Body of pancreas (tissue), 4 donors: ENCODE measurements at places on chromosomes 4 and X. TPM values are rescaled to one million over a fixed set of nuclear protein-coding genes. Genes with fewer than 3 reads are reported as not detected.

The NUP62CL gene
- 9.3 TPM for total RNA-seq

GRCh38 chr4:60737858-60738257 lies 462.3 kb upstream of the ADGRL3 start:
- DNase-seq, result no peak

DNA sequence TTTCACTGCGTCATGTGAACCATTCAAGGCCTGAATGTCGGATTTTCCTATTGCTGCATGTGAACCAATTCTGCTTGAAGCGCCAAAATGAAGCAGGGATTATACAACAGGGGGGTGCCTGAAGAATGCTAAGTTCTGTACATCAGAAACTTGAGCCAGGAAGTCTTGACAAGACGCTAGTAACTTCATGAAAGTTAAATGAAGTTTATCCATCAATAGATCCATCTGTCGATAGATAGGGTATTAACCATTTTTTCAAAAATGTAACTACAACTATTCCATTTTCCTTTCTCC lies 590 bp upstream of the NAF1 start:
- no peak for DNase-seq

GRCh38 chr4:5050520-5051277 lies 581 bp upstream of the STK32B start:
- peak; percentile 74 for DNase-seq

GRCh38 chr4:85420831-85421230 lies 54.1 kb upstream of the ARHGAP24 start:
- DNase-seq, result no peak
